ENCODE measurements at places on chromosomes 16 and 17. TPM values are rescaled to one million over a fixed set of nuclear protein-coding genes. Genes with fewer than 3 reads are reported as not detected.

Gene ORC6
- 27.4 TPM for total RNA-seq

Gene FLYWCH2
- total RNA-seq: 41.5 TPM

Gene TXNL4B
- 12.2 TPM for total RNA-seq

Gene MT3
- not detected for total RNA-seq

Gene OR2C1
- not detected for total RNA-seq

Gene NEUROD2
- total RNA-seq: not detected

Gene KRT33A
- not detected for total RNA-seq

DNA sequence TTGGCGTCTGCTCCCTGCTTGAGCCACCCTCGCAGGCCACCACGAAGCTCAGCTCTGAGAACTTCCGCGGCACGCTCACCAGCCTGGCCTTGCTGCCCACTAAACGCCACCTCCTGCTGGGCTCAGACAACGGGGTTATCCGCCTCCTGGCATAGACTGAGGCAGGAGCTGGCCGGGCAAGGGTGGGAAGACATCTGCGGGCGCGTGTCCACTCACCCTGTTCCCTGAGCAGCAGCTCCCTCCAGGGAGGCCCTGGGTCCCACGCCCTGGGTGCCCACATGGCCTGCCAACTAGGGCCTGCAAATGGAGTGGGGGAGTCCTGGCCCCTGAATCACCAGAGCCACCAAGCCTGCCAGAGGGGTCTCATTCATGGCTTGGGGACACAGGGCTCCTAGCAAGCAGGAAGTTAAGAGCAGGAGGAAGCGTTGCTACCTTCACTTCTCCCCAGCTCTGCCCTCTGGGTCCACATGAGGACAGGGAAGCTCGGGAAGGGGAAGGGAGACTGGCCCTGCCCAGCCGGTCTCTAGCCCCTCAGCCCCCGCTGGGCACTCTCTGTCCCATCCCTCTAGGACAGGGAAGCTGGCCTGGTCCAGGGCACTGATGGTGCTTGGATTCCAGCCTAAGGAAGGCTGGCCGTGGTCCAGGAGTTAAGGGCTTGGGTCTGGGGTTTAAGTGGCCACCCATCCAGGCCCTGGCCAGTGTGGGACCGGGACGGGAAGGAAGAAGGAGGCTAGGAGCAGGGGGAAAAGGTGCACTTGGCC lies 5.0 kb upstream of the SERPINF2 start:
- no peaks in the 10 kb centered on the region for H3K27me3 ChIP-seq
- H3K4me3 ChIP-seq: no peak overlapping the region
- no peak overlapping the region for H3K27ac ChIP-seq
- DNase-seq: no peak
- H3K36me3 ChIP-seq: no peaks in the 10 kb centered on the region

DNA sequence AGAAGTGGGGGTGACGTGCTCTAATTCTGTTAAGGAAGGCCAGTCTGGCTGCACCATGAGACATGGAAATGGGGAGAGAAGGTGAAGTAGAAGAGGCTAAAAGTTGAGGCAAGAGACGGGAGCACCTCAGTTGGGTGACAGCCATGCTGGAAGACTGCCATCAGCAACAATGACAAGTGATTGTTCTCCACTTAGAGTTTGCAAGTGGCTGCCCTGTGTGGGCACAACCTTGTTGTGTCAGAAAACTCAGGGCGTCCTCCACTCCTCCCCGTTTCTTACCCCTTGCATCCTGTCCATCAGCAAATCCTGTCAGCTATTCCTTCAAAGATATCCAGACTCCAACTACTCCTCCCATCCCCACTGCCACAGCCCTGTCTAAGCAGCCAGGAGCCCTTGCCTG lies 17.6 kb downstream of the CES1 start:
- H3K4me1 ChIP-seq: no peaks in the 10 kb centered on the region
- peaks cover 92% of the 10 kb centered on the region for H3K27me3 ChIP-seq
- H3K27ac ChIP-seq: no peak overlapping the region
- no peaks in the 10 kb centered on the region for H3K36me3 ChIP-seq
- no peak overlapping the region for H3K4me3 ChIP-seq

GRCh38 chr16:84569382-84569987 lies 48.4 kb downstream of the COTL1 start:
- H3K27me3 ChIP-seq: no peaks in the 10 kb centered on the region
- no peak overlapping the region for H3K27ac ChIP-seq
- no peak for DNase-seq
- no peak overlapping the region for H3K4me3 ChIP-seq

- H3K4me1 ChIP-seq: peaks cover 4% of the 10 kb centered on the region
- H3K27ac ChIP-seq: no peak overlapping the region
- DNase-seq: no peak
- peak overlapping the region; percentile 66 for H3K4me3 ChIP-seq
Measured at GRCh38 chr16:81779536-81780320, 637 bp downstream of the PLCG2 start.

GRCh38 chr17:47604598-47604927 lies 45.2 kb upstream of the KPNB1 start:
- peaks cover 65% of the 10 kb centered on the region for H3K36me3 ChIP-seq
- peaks cover 4% of the 10 kb centered on the region for H3K4me1 ChIP-seq

DNA sequence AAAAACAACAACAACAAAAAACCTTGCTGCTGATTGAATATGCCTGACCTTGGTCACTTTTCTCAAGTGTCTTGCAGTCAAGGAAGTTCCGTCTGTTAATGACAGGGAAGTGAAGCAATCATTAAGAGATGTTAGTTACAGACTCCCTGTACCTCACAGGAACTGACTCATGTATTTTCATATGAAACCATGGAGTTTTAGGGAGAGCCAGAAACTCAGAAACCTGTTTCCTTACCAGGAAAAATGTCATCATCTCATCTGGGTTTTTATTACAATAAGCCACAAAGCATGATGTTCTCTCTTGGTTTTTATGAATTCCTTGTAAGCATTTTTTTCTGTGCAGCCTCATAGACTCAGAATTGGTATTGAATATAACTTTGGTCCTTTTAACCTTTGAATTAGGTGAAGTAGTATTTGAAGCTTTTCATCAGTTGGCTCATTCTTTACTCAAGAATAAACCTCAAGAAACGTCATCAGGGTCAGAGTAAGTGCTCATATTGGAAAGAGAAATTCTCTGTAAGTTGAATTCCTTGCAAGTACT lies 10.3 kb downstream of the LYRM1 start:
- H3K27ac ChIP-seq: peak overlapping the region; percentile 99
- no peaks in the 10 kb centered on the region for H3K36me3 ChIP-seq
- no peaks in the 10 kb centered on the region for H3K27me3 ChIP-seq

- no peaks in the 10 kb centered on the region for H3K36me3 ChIP-seq
- DNase-seq: no peak
- peaks cover 16% of the 10 kb centered on the region for H3K27me3 ChIP-seq
- no peak overlapping the region for H3K4me3 ChIP-seq
- H3K27ac ChIP-seq: no peak overlapping the region
Measured at GRCh38 chr16:25690552-25691143, 1.1 kb upstream of the HS3ST4 start.

DNA sequence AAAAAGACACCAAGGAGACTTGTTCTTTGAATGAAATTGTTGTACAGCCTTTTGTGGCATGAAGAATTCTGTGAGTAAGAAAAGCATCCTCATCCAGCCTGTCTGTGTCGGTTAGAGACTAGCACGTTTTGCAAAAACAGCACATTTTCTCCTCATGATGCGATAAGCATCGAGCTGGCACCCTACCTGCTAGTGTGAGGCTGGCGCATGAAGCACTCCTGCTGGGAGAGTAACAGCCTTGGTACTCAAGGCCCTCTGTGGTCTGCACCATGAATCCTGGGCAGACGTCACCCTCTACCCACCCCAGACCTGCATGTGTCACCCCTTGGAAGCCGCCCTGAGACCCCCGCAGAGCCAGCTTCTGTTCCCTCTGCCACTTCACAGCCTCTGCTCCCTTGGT lies 92.6 kb upstream of the TMEM132E start:
- no peaks in the 10 kb centered on the region for H3K36me3 ChIP-seq
- peaks cover 53% of the 10 kb centered on the region for H3K27me3 ChIP-seq
- no peaks in the 10 kb centered on the region for H3K4me1 ChIP-seq
- DNase-seq: no peak

GRCh38 chr17:6110088-6110487 lies 39.9 kb downstream of the WSCD1 start:
- DNase-seq: no peak
- no peak overlapping the region for H3K27ac ChIP-seq
- H3K36me3 ChIP-seq: no peaks in the 10 kb centered on the region
- peaks cover 80% of the 10 kb centered on the region for H3K27me3 ChIP-seq

DNA sequence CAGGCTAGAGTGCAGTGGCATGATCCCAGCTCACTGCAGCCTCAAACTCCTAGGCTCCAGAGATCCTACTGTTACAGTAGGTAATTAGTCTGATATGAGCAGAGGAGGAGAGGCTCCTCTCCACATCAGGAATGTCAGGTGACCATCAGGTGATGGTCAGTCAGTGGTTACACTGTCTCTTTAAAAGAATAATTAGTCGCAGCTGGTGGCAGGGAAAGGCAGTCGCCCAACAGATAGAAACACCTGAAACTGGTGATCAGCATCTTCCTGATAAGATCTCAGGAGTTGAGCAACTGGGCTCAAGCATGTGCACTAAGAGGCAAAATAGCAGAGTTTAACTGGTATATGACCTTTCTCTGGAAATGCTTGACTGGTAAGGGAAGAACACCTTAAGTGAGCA lies 21.5 kb upstream of the ABCA5 start:
- peaks cover 22% of the 10 kb centered on the region for H3K4me1 ChIP-seq
- H3K27me3 ChIP-seq: no peaks in the 10 kb centered on the region

DNA sequence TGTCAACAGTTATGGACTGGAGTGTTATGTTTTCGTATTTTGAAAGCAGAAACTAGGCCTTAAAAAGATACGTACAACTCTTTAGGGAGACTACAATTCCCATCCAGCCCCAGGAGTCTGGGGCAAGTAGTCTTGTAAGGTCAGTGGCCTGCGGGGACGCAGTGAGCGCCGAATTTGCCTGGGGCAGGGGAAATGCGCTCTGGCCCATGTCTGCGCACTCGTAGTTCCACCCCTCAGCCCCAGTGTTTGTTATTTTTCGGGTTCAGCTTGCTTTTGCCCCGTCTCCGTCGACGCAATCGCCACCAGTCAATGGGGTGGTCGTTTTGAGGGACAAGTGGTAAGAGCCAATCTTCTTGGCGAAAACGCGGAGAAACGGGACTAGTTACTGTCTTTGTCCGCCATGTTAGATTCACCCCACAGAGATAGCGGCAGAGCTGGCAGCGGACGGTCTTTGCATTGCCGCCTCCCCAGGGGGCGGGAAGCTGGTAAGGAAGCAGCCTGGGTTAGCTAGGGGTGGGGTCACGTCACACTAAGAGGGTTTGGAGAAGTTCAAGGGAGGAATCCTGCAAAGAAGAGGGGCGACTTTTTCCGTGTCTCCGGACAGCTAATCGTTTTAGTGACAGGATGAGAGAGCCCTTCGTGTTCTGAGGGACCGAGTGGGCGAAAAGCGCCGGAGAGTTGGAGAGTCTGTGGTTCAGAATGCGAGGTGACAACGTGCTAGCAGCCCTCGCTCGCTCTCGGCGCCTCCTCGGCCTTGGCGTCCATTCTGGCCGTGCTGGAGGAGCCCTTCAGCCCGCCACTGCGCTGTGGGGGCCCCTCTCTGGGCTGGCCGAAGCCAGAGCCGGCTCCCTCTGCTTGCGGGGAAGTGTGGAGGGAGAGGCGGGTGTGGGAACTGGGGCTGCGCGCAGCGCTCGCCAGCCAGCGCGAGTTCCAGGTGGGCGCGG lies 1.1 kb upstream of the BRCA1 start:
- no peaks in the 10 kb centered on the region for H3K27me3 ChIP-seq
- peak overlapping the region; percentile 98 for H3K27ac ChIP-seq
- H3K36me3 ChIP-seq: peaks cover 16% of the 10 kb centered on the region
- no peak for DNase-seq

DNA sequence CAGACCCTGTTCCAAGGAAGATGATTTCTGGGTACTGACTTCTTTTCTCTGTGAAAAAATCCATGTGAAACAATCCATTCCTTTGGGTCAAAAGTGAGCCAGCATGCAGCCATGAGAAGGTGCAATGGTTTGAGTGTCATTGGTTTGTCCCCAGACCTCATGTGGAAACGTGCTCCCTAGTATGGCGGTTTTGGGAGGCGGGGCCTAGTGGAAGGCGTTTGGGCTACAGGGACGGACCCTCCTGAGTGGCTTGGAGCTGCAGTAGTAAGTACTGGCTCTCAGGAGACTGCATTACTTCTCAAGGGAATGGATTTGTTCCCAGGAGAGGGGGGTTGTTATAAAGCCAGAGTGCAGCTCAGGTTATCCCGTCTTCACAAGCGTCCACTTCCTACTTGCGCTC lies 19.4 kb downstream of the ELAC2 start:
- DNase-seq: no peak
- no peaks in the 10 kb centered on the region for H3K27me3 ChIP-seq
- H3K4me1 ChIP-seq: no peaks in the 10 kb centered on the region
- H3K36me3 ChIP-seq: no peaks in the 10 kb centered on the region

GRCh38 chr17:76130473-76130872 lies 10.6 kb downstream of the FOXJ1 start:
- H3K36me3 ChIP-seq: no peaks in the 10 kb centered on the region
- DNase-seq: no peak
- H3K27ac ChIP-seq: no peak overlapping the region
- H3K27me3 ChIP-seq: no peaks in the 10 kb centered on the region
- peaks cover 28% of the 10 kb centered on the region for H3K4me1 ChIP-seq
- H3K4me3 ChIP-seq: no peak overlapping the region

DNA sequence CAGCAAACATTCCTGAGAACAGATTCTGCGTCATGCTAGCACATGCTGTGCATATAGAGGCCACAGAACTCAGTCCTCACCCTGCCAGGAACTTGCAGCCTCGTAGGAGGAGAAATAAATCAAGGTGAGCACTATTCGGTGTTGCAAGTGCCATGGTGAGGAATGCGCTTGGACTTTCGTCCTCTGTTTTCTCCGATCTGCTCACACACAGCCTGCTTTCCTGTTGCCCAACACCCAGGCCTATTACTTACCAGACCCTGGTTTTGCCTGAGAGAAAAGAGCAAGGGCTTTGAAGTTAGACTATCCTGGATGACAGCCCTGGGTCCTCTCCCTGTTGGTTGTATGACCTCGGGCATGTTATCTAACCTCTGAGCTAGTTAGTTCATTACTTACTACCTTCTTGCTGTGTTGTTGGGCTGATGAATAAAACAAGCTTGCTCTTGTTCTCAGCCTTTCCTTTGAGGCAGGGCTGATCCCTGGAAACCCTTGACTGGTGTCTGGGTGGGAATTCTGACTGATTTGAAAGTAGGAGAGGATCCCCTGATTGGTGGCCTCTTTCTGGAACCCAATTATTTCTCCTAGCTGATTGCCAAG lies 2.9 kb downstream of the ACSF2 start:
- H3K4me1 ChIP-seq: peaks cover 66% of the 10 kb centered on the region
- H3K27ac ChIP-seq: no peak overlapping the region
- H3K4me3 ChIP-seq: no peak overlapping the region

GRCh38 chr16:87416826-87417527 lies 24.8 kb downstream of the MAP1LC3B start:
- H3K27me3 ChIP-seq: no peaks in the 10 kb centered on the region
- H3K4me1 ChIP-seq: no peaks in the 10 kb centered on the region
- no peak overlapping the region for H3K27ac ChIP-seq
- H3K4me3 ChIP-seq: no peak overlapping the region
- peak; percentile 26 for DNase-seq

- H3K27ac ChIP-seq: no peak overlapping the region
- no peak for DNase-seq
- H3K36me3 ChIP-seq: no peaks in the 10 kb centered on the region
- no peak overlapping the region for H3K4me3 ChIP-seq
Measured at GRCh38 chr17:33220036-33220435, 73.1 kb downstream of the ASIC2 start.

GRCh38 chr17:28343491-28343932 lies 8.0 kb downstream of the TNFAIP1 start:
- peaks cover 26% of the 10 kb centered on the region for H3K4me1 ChIP-seq
- H3K27me3 ChIP-seq: no peaks in the 10 kb centered on the region
- H3K4me3 ChIP-seq: no peak overlapping the region
- H3K27ac ChIP-seq: no peak overlapping the region
- DNase-seq: no peak
